ENCODE measurements at places on chromosomes 3 and 15.

GRCh38 chr3:185021256-185021655, 131.6 kb downstream of the C3orf70 start:
- DNase-seq, result no peak

DNA sequence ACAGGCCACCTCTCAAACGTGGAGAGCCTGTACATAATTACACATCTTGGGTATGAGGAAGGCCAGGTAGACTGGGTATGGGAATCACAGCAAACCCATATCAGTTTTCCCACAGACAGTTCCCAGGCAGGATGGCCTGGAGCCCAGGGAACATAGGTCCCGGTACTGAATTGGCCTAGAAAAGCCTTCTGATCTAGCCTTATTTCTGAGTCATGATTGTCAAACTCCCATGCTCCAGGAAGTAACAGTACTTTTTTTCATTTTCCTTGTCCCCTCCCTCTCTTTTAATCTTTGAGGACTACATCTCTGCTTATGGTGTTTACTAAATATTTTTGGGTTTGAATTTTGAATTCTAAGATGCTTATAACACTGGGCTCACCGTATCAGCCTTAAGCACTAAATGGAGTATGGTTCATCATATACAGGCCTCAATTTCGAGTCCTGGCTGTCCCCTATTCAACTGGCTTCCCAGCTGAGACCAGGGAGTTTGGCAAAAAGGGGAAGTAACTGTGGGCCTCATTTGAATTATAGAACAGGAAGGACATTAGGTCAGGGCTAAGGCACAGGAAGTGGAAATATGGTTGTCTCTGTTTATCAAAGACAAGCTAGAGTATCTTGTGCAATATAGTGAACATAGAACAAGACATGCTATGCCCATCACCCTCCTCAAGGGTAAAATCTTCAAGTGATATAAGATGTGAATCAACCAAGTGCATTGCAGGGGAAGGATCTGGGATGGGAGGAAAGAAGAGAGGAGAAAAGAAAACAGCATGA, 494.6 kb downstream of the NTRK3 start:
- DNase-seq, result no peak

DNA sequence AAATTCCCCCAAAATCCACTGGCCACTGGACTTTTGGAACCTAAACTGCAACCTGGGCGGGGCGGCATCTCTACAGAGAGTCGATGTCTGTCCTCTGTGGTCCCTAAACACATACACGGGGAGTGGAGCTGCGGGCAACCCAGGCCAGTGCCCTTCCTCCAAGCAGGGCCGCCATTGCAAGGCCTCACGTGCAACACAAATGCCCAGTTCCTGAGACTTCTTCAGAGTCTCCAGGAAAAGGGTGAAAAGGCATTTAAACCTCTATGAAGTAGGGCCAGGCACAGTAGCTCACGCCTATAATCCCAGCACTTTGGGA, 4.9 kb downstream of the MUC4 start:
- DNase-seq, result no peak

- DNase-seq, result no peak
Measured at GRCh38 chr15:62112081-62112480, 45.3 kb downstream of the C2CD4A start.

- no peak for DNase-seq
Measured at GRCh38 chr15:97301166-97301565, 659.3 kb upstream of the ARRDC4 start.

GRCh38 chr3:128878556-128879124, 780 bp upstream of the ACAD9 start:
- no peak for DNase-seq

DNA sequence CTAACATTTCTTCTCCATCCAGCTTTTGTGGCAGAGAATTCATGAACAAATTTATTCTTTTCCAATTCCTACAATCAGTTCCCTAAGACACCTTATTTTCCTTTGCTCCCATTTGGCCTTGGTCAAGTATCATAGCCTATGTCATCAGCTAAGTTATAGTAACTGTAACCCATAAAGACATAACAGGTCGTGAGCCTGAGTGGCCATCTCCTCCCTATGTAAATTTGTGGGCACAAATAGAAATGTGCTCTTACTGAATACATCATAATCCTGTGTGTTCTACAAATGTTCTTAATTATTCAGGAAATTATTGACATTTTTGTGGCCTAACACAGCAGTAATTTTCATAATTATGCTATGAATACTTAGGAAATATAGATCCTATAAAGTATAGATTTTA, 108.9 kb upstream of the ZNF717 start:
- no peak for DNase-seq

- DNase-seq, result no peak
Measured at GRCh38 chr3:114804099-114804498, 343.0 kb downstream of the ZBTB20 start.

GRCh38 chr3:126354776-126355175, 2.4 kb downstream of the KLF15 start:
- no peak for DNase-seq

DNA sequence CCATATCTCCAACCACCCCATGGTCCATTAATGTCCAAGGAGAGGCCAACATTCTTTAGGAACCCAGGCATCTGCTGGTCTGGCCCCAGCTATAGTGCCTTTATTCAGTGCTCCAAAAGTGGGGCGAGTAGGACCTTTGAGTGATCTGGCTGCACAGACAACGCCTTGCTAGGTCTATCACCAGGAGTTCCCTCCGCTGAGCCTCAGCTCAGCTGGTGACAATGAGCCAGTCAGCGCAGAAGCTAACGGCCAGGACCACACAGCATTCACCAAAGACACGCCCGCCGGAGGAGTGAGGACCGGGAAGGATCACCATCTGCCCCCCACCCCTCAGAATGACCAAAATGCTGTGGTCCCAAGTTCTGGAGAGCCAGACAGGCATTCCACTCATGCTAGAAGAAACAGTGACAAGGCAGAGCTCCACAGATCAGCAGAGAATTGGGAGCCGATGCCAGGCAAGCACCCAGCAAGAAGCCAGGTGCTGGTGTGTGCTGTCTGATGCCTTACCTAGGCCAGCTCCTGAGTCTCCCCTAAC, 19.0 kb downstream of the TBC1D2B start:
- no peak for DNase-seq

- DNase-seq, result no peak
Measured at GRCh38 chr3:192843723-192844485, 73.8 kb downstream of the MB21D2 start.

- DNase-seq, result no peak
Measured at GRCh38 chr3:66115858-66116654, 77.3 kb upstream of the MAGI1 start.

- no peak for DNase-seq
Measured at GRCh38 chr3:128496602-128497304, 3.8 kb upstream of the GATA2 start.

DNA sequence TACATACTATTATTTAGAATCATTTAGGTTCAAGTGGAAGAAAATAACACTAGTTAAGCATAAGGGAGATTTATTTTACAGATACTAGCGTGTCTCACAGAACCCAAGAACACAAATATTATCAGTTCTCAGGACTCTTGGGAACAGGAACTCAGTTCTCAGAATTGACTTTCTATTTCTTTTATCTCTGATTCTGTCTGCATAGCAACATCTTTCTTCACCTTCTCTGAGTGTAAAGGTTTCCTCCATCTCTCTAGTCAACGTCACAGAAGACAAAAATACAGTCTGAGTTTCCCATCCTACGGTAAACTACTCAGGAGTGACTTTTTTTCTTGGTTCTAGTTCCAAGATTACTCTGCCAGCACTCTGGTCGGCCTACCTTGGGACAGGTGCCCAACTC, 220.0 kb downstream of the SV2B start:
- DNase-seq, result no peak

DNA sequence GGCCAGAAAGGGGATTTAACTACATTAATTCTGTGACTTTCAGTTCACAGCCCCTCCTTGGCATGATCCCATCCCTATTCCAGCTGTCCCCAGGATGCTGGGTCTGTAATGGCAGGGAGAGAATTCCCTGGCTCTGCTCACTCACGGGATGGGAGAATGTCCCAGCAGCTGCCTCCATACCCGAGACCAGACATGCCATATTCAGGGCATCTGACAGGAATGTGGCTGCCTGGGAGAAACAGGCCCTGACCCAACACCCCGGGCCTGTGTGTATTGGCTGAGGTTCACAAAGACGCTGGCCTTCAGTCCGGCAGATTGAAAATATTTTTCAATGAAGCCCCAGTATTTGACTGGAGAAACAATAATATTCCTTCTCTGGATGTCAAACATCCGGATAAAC, 83.6 kb upstream of the SMAD3 start:
- DNase-seq, result no peak

DNA sequence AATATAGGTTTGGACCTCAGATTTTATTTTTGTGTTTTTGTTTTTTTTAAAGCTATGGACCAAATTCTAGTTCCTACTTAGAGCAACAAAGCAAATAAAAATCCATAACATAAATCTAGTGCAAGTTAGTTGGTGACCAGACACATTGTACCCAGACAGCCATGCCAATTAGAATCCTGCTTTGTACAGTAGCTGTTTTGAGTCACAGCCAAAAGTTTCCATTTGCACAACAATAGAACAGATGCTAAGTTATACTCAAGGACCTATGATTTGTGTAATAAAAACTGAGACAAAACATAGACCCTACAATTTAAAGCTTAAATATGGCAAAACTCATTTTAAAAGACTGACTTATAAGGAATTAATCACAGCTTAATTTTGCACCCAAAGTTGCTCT, 513.1 kb upstream of the CBLB start:
- DNase-seq, result no peak

DNA sequence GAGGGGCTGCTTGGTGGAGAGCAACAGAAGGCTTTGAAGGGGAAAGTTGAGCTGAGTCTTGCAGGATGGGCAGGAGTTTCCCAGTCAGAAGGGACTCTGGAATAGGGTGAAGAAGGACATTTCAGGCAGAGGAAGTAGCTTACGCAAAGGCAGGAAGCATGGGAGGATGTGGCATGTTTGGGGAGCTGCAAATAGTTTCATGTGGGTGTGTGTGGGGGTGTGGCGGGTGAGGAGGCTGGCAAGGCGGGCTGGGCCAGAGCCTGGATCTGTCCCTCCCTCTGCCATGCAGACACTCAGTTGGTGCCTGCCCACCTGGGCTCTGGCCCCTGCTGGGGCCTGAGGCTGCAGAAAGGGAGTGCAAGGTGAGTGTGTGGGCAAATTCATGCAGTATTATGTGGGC, 10.4 kb downstream of the TEX264 start:
- no peak for DNase-seq

- no peak for DNase-seq
Measured at GRCh38 chr3:58688574-58688973, 22.0 kb upstream of the FAM3D start.

GRCh38 chr15:89383365-89384175, 48.9 kb upstream of the POLG start:
- DNase-seq, result no peak

- no peak for DNase-seq
Measured at GRCh38 chr15:78850352-78850751, 22.3 kb upstream of the MORF4L1 start.

GRCh38 chr3:184238246-184238818, 8.9 kb downstream of the VWA5B2 start:
- DNase-seq, result no peak

DNA sequence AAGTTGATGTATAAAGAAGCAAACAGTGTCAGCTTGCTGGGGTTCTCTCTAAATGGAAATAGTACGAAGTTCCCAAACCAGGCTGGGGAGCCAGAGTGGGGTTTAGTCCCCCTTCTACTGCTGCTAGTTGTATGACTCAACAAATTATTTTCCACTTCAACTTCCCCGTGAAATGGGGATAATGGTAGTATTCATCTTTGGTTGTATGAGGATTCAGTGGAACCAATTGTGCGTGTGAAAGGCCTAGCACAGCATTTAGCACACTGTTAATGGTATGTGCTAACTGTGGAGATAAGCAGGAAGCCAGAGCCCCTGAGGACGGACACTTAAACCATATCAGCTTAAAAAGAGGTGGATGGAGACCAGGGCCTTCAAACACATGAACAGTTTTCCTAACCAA, 4.2 kb downstream of the SORD start:
- DNase-seq, result no peak

DNA sequence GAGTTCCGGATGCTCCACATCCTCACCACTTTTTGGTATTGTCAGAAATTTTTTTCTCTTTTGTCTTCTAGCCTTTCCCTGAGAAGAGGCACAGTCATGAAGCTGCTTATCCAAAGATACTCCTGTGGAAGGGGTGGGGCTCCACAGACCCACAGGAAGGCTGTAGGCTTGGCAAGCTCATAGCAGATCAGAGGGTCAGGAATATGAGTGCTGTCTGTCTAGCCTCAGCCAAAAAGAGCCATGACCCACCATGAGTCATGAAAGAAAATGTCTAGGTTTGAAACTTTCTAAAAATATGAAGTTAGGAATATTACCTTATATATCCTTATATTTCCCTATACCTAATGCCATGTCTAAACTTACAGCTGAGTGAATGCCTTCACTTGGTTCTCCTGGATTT, 118.2 kb upstream of the THBS1 start:
- no peak for DNase-seq

- DNase-seq, result no peak
Measured at GRCh38 chr15:77421370-77421700, 647 bp downstream of the HMG20A start.

DNA sequence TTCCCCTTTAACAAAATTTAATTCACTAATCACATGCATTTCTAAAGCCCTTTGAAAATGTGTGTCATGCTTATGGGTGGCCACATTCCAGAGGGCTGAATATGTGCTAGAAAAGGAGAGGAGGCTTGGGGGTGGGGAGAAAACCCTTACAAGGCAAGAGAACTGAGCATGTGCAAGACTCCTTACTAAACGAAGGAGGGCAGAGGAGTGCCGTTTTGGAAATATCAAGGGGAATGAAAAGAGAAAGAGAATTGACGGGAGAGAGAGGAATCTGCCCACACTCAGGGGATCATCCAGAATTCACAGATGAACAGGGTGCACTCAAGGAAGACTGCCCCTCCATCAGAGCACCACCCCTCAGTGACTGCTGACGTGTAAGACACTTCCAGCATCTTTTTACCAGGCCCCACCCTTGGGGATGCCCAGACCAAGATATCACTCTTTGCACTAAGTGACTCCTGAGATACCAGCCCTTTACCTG, 37.9 kb upstream of the TSC22D2 start:
- no peak for DNase-seq

- DNase-seq, result no peak
Measured at GRCh38 chr3:27079427-27080257, 289.5 kb downstream of the NEK10 start.

DNA sequence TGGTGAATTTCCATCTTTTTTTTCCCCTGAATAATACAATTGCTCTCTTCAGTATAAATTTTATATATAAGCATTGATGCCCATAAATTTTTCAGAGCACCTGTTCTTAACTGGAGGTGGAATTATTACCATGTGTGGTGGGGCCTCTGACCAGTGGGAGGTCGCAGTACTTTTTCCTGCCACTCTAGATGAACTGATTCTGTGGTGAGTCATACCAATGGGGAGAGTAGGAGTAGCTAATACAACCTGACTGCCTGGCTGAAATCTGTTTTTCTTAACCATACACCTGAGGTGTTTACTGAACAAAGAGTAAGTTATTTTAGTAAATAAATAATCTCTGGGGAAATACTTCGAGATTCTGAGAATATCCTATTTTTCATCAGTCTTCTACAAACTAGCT, 67.2 kb downstream of the UNC13C start:
- no peak for DNase-seq

Data from stimulated activated CD4-positive, alpha-beta T cell treated with anti-CD3 and anti-CD28 coated beads, Interleukin-1b, Interleukin-23, amount 100 ng/mL, for 1 hour (primary cell).